EL (cell line): ENCODE measurements at places on chromosomes 6 and 20.

- DNase-seq, result no peak
Observed at GRCh38 chr6:164286011-164286410, 871.5 kb downstream of the QKI start.

- DNase-seq, result no peak
Observed at GRCh38 chr6:121619013-121619412, 183.6 kb downstream of the GJA1 start.

DNA sequence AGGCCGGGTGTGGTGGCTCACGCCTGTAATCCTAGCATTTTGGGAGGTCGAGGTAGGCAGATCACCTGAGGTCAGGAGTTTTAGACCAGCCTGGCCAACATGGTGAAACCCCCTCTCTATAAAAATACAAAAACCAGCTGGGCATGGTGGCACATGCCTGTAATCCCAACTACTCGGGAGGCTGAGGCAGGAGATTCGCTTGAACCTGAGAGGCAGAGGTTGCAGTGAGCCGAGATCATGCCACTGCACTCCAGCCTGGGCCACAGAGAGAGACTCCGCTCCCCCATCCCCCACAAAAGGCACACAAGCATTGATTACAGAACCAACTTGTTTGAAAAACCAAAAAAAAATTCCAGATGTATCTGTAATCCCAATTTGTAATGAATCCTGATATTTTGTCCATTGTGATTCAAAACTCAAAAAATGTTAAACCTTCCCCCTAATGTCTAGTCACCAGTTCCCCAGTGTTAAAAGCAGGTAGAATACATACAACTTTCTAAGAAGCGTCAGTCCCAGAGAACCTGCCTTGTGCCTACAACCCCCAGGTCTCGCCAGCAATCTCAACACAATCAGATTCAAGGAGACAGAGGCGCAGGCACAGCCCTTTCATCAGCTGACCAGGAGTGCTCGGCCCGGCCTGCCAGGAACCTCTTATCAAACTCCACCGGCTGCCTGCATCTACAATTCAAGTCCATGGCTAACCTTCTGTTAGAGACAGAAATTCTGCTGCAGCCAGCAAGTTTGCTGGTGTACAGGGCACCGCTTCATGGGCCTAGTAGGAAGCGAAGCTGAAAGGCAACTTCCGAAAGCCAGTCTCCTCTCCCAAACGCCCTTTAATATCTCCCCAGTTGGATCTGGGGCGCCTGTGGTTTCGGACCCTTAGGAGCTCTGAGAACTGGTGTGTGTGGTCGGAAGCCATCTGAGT, 2.1 kb downstream of the EZR start:
- DNase-seq, result peak; percentile 33

DNA sequence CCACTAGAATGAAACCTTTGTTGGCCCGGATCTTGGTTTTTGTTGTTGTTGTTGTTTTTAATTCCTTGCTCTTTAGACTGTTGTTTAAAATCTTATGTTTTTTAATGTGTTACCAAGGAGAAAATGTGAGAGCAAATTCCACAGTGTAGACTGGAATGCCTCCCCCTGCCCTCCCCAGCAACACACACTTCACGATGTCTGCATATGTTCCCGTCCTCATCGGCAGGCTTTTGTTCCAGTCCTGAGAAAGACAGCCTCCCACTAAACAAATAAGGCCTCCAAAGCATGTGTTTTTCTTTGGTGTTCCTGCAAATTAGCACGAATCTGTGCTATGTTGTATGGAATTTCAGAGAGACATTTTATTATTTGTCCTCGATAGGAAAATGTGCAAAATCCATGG, 263.3 kb upstream of the QKI start:
- no peak for DNase-seq

GRCh38 chr6:149864578-149865535, 698 bp upstream of the LRP11 start:
- DNase-seq, result peak; percentile 75

DNA sequence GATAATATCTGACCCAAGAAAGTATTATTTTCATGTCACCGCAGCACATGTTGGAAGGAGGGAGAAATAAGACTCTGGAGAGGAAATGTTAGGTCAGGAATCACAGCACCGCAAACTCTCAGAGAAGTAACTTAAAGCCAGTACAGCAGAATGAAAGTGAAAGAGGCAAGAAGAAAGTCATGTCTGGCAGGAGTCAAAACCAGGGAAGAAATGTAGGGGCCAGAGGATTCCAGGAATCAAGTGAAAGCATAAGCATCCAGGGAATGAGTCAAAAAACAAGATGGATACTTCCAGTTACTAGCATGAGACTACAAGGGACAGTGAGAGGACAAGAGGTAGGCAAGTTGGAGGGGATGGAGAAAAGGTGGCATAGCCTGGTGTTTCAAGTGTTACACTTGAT, 80.4 kb downstream of the AK9 start:
- peak; percentile 5 for DNase-seq

DNA sequence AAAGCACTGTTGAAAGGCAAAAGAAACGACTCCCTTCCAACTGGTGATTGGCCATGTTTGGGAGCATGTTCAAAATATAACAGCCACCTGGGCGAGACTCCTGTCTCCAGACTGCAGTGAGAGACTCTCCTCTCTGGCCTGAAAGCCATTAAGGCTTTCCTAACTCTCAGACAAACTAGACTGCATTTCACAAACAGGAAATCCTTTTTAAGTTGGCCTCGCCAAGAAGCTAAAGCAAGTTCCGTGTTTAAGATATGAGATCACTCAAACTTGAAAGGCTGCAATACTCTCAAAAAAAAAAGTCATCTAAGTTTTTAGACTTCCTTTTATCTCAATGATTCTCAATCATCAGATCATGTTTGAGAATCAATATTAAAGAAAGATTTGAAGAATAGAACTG, 117.0 kb downstream of the TFAP2A start:
- DNase-seq, result peak; percentile 46

DNA sequence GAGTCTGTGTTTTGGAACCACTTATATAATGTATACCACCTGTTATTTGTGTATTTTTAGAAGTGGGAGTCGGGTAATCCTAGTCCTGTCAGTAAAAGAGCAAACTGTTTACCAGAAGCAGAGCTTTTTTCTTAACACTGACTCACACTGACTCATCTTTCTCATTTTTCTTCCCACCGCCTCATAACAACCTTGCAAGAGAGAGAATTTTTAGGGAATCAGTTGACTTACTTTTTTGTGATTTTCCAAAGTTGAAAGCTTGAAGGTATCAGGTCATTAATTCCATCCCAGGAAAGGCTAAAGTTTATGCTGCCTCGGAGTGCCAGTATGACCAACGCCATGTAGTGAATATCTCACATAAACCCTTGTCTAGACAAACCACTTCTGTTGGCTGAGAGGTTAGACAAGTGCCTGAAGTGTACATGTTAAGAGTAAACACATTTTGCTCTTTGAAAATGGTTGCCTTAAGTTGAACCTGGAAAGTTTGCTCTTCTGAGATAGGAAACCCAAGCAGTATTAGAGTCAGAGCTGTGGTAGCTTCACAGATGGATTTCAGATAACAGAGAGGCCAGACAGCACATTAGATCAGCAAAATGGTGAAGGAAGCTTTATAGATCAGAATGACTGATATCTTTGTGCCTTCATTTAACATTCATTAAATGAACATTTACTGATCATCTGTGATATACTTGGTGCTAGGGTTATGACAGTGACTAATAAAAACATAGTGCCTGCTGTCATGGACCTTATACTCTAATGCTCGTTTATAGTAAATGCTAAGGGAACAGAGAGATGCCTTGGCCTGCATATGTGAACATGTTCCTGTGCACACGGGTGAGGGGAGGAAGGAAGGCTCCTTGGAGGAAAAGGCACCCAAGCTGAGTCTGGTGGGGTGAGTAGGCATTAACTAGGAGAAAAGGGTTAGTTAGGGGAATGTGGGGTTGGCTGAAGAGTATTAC, 29.1 kb upstream of the PKIG start:
- DNase-seq, result peak; percentile 80

DNA sequence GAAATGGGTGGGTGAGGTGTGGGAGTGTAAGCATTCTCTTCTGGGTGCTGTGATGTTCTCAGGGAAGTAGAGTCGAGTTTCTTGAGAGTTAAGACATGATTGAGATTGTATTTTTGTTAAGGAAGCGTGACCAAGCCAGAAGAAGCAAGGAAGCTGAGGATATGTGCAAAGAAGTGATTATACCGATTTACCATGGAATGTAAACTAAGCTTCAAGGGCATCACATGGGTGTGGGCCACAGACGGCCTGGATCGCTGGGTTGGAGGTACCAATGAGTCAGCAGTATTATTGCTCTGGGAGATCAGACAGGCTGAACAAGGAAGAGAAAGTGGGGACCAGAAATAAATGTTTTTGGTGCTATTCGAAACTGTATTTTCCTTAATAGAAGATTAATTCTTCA, 184.1 kb upstream of the GMDS start:
- peak; percentile 31 for DNase-seq

DNA sequence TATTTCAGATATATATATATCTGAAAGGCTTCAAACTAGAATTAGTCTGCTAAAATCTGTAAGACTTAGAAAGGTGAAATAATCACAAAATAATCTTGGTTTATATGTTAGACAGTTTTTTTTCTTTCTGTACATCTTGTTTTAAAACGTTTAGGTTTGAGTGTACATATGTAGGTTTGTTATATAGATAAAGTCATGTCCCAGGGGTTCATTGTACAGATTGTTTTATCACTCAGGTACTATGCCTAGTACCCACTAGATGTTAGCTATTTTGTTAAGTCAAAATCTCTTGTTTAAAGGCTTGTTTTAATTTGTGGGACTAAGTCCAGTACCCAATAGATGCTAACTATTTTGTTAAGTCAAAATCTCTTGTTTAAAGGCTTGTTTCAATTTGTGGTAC, 1339.0 kb upstream of the CITED2 start:
- DNase-seq, result no peak

GRCh38 chr20:36399147-36399968, 93.2 kb downstream of the DLGAP4 start:
- DNase-seq, result peak; percentile 50

DNA sequence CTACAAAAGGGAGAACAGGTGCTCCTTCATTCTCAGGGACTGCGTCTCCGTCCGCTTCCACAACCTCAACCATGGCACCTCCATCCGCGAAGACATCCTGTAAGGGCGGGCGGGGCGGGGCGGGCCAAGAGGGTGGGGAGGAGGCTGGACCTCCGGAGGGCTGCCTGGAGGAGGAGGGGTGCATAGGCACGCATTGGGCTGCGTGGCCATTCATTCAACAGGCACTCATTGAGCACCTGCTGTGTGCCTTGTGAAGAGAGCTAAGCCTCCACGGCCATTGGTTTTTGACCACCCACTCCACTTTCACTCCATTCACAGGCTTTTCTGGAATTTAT, 435 bp downstream of the ZSWIM3 start:
- DNase-seq, result no peak

- DNase-seq, result no peak
Observed at GRCh38 chr6:154703124-154703523, 30.1 kb upstream of the SCAF8 start.

GRCh38 chr20:19832875-19833274, 74.8 kb downstream of the RIN2 start:
- no peak for DNase-seq

DNA sequence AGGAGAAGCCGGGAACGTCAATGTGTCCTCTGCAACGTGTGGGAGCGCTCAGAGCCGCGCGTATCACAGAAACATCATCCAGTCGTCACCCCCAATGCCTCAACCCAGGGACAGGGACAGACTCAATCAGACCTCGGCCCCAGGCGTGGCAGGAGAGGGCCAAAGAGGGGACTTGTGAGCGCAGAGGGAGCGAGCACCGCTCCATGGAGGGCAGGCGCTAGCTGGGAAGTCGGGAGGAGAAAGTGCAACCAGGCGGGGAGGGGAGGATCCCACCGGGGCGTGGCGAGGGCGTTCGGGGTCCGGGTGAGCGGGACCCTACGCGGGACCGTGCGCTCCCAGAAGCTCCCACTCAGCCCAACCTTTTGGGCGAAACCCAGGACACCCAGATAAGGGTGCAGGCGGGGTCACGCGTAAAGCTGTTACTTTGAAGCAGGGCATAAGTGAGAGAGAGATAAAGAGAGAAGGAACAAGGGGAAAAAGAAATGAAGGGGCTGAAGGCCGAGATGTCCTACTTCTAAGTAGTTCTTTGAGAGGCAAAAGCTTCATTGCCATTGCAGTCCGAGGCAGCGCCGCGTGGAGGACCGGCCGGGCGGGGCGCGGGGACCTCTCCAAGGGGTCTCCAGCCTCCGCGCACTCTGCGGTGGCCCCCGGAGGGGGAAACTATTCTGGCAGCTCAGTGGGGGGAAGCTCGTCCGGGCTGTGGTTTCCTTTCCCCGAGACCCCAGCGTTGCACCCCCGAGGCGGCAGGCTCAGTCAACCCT, 862 bp upstream of the SOBP start:
- DNase-seq, result peak; percentile 36

- no peak for DNase-seq
Observed at GRCh38 chr6:331622-332521, 39.6 kb downstream of the DUSP22 start.

- peak; percentile 20 for DNase-seq
Observed at GRCh38 chr20:11101243-11101642, 427.4 kb upstream of the JAG1 start.

- no peak for DNase-seq
Observed at GRCh38 chr20:9129756-9130155, 60.9 kb downstream of the PLCB4 start.

DNA sequence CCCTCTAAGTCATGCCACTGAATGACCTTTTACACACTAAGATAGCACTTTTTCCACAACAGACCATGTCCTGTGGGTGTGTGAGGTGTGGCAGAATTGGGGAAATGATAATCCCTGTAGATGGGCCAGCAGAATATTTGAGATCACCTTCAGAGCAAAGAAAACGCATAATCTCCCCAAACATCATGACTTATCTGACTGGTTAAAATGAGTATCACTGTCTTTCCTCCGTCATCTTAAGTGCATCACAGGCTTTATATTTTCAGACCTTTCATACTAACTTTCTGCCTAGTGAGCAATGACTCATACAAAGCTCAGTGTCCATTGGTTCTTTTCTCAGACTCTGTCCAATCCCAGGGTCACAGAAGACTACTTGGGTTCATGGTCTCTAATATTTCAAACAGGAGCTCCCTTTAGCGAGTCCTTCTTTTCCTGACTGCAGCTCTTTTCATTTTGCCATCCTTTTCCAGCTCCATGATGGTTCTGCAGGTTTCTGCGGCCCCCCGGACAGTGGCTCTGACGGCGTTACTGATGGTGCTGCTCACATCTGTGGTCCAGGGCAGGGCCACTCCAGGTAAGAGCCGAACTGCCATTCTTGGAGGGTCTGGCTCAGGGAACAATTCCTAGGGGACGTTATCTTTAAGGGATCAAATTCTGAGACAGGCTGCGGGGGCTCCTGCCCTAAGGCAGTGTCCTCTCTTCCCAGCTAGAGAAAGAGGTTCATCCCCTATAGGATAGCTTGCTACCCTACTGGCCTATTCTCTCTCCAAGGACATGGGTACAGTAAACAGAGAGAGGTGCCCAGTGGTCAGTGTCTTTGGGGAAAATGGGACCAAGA, at the start of gene HLA-DPB1:
Gene HLA-DPB1, plus strand, starts transcription at position 423 of the 838 bp plus-strand sequence. Its CDS starts 52 bp downstream, at position 475.
- peak; percentile 53 for DNase-seq

GRCh38 chr6:108576709-108577108, 16.0 kb downstream of the FOXO3 start:
- no peak for DNase-seq
